ENCODE measurements at places on chromosomes 2 and 18.
A peak's percentile ranks its signal among the peaks of the same experiment; 100 is the strongest.

DNA sequence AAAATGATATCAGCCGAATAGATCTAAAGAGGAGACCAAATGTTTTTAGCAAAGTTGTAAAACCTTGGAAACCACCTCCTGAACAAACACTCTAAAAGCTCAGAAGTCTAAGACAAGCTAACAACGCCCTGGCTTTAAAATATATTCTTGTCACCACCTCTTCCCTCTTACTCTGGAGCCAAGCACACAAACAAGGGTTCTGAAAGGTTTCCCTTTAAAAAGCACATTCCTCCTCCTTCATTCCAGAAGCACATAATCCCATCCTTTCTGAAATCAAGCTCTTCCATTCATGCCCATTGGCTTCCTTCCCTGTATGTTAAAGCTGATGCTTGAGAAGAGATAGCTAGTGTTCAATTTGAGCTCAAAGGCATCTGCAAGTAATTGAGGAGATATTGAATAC is 382.0 kb downstream of the LNPK start:
- no peak for DNase-seq

- DNase-seq = no peak
Observed at GRCh38 chr18:37138456-37138855, 309.5 kb downstream of the KIAA1328 start.

GRCh38 chr2:45102141-45102540 is 92.9 kb upstream of the SIX2 start:
- DNase-seq = no peak

GRCh38 chr18:79248495-79249060 is 147.2 kb upstream of the NFATC1 start:
- DNase-seq = no peak

DNA sequence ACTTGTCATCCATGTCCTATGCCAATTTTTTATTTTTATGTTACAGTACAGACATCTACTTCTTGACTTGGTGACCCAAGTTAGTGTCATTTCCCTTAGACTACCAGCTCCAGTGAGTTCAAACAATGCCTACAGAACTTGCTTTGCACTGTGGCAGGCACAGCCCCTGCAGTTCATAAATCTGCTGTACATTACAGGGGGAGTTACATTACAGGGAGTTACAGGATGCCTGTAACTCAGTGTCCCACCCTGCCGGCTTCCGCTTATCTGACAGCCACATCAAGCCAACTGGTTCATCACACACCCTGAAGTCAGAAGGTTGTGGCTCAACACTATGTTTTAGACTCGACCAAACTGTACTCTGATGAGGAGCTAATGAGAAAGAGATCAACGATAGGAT is 7.8 kb upstream of the NPAS2 start:
- no peak for DNase-seq

GRCh38 chr2:140539242-140539875 is 1591.5 kb downstream of the LRP1B start:
- no peak for DNase-seq

- no peak for DNase-seq
Observed at GRCh38 chr2:112577756-112578155, 6.7 kb upstream of the CHCHD5 start.

DNA sequence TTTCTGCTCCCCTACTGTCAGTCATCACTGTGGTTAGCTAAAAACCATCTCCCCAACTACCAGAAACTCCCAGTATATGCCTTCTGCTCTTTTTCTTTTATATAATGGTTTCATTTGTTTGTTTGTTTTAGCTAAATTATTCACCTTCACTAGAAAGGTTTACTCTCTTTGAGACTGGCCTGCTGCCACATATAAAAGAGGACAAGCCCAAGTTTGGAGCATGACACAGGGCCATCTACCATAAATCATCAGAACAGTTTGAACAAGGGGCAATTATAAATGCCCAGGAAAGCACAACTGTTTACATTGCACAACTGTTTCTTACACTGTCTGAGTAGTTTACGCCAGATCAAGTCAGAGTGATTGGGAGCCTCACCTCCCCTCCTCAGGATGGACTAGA is 471.0 kb upstream of the PIK3C3 start:
- DNase-seq = no peak

GRCh38 chr2:121136323-121136722 is 148.7 kb downstream of the TFCP2L1 start:
- no peak for DNase-seq

DNA sequence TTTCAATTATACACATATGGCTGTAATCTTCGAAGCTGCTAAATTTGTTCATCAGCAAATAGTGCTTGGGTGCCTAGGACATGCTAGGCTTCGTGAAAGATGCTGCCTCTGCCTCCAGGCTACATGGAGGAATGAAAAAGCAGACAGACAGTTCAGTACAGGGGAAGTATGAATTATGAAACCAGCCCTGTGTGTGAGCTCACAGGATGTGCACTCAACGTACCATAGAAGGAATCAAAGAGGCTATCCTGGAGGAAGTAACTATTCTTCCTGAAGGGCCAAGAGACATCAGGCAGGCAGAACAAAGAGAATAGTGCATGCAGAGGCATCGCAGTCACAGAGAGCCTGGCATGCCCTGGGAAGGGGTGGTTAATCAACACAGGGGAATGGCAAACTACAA is 61.4 kb downstream of the DYM start:
- no peak for DNase-seq

GRCh38 chr2:219951099-219951498 is 323.7 kb downstream of the SLC4A3 start:
- no peak for DNase-seq

GRCh38 chr2:161004379-161004778 is 155.8 kb upstream of the TANK start:
- no peak for DNase-seq

- peak; percentile 51 for DNase-seq
Observed at GRCh38 chr2:148876595-148877402, 1.8 kb downstream of the KIF5C start.

Measured in stimulated activated CD4-positive, alpha-beta T cell treated with anti-CD3 and anti-CD28 coated beads, Interleukin-4, amount 100 ng/mL, for 4 hours (primary cell).